Activated T-cell treated with anti-CD3 and anti-CD28 coated beads for 24 hours (primary cell): ENCODE measurements at places on chromosomes 16 and 17.

DNA sequence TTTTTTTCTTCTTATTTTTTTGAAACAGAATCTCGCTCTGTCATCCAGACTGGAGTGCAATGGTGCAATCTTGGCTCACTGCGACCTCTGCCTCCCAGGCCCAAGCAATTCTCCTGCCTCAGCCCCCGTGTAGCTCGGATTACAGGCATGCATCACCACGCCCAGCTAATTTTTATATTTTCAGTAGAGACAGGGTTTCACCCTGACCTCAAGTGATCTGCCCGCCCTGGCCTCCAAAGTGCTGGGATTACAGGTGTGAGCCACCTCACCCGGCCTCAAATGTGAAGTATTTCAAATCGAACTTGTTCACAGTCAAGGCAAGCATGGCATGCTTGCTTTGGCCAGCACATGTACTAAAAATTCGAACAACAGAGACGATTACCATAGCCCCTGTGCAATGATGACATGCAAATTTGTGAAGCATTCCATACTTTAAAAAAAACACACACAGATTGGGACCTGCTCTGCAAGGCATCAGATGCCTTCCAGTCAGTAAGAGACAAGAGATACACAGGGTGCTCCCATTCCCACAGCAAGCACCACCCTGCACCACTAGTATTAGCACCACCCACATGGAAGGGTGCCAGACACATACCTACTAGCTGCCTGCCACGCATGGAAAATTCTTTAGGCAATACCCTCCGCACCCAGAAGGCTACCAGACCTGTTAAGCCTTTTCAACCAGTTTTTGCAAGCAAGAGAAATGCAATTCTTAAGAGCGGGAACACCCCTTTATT lies 47.2 kb downstream of the ANKRD11 start:
- no peak for DNase-seq

- no peak for DNase-seq
Measured at GRCh38 chr17:49291929-49292328, 61.3 kb upstream of the PHOSPHO1 start.

DNA sequence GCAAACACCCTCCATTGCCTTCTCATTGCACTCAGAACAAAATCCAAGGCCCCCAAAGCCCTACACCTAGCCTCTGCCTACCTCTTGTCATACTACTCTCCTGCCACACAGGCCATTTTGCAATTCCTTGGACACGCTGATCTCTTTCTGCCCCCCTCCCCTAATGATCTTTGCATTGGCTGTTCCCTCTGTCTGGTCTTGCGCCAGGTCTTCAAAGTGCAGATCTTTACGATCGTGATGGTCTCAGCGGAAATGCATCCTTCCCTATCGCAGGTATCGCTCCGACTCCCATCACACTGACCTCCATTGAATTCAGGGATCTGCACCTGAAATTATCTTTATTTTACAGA lies 777 bp upstream of the MOSMO start:
- no peak for DNase-seq

- no peak for DNase-seq
Measured at GRCh38 chr17:57393368-57393767, 137.0 kb downstream of the MSI2 start.
